ENCODE measurements at places on chromosomes 7 and 10. TPM values are rescaled to one million over a fixed set of nuclear protein-coding genes. Genes with fewer than 3 reads are reported as not detected.

MUC12 gene
- not detected for total RNA-seq

GLCCI1 gene
- 52.3 TPM for total RNA-seq

CALML5 gene
- not detected for total RNA-seq

AKR1C2 gene
- 76.0 TPM for total RNA-seq

LRRD1 gene
- total RNA-seq = not detected

CREB3L2 gene
- total RNA-seq = 69.9 TPM

ADRA2A gene
- total RNA-seq = 4.9 TPM

NKX1-2 gene
- not detected for total RNA-seq

Measured in upper lobe of left lung (tissue), 6 donors.